ENCODE measurements at places on chromosomes 7 and 10.

DNA sequence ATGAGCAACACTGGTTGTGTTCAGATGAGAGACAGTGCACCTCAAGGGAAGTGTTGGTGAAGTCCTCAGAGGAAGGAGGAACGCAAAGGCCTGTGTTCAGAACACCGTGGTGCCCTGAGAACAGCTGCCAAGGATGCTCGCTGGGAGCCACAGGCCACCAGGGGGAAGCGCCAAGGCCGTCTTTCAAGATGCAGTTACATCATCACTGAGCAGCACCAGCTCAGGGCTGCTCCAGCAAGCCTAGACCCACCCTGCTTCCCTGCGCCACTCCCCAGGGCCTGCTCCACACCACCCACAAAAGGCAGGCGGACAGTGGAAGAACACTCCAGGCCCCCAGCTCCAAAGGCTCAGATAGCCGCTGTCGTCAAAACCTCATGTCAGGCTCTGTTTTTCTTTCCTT, 378.8 kb downstream of the DPP6 start:
- no peak for DNase-seq

GRCh38 chr7:112484671-112485167, 3.9 kb downstream of the LSMEM1 start:
- DNase-seq: no peak

GRCh38 chr10:106980495-106981451, 183.7 kb downstream of the SORCS1 start:
- no peak for DNase-seq

GRCh38 chr7:106839511-106839910, 25.6 kb upstream of the PIK3CG start:
- no peak for DNase-seq

- DNase-seq: peak; percentile 41
These were observed 55.0 kb downstream of the PODXL start for GRCh38 chr7:131501422-131501821.

DNA sequence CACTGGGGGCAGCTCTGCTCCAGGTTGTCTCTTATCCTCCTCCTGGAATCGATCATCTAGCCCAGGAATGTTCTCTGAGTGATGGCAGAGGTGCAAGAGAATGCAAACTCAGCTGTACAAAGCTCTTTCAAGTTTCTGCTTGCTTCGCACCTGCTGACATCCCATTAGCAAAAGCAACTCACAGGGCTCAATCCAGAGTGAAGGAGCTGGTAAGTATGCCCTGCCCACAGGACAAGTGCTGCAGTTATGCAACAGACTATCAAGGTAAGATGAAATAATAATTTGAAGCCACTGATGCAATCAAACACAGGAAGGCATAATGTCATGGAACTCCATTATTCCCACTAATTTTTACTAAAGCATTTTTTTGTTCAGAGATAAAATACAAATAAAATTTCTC, 122.2 kb downstream of the GRM3 start:
- no peak for DNase-seq

GRCh38 chr10:22228167-22228938, 10.5 kb upstream of the EBLN1 start:
- DNase-seq: no peak

- no peak for DNase-seq
These were observed 30.7 kb downstream of the PLCE1 start for GRCh38 chr10:94024407-94024806.

DNA sequence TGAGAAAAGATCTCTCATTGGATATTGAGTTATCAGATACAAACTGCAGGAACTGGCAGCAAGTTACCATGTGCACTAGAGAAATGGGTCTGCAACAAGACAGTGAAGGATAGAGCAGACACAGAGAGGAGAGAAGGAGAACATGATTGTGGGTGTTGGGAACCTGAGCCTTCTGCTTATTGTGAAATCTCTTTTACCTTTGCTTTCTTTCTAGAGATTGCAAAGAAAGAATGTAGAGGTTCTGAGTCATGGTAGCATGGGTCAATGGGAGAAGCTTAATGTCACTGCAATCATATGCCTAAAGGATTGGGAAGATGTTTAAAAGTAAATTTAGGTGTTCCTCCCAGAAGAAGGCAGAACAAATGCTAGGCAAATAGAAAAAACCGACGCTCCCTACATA, 821.4 kb downstream of the CCSER2 start:
- DNase-seq: no peak

- DNase-seq: no peak
These were observed 11.2 kb downstream of the ANKMY2 start for GRCh38 chr7:16634271-16634738.

GRCh38 chr7:22944022-22944421, 69.9 kb downstream of the HYCC1 start:
- DNase-seq: no peak

GRCh38 chr10:58152673-58153263, 114.9 kb downstream of the IPMK start:
- peak; percentile 41 for DNase-seq

GRCh38 chr7:117165656-117166055, 157.2 kb downstream of the WNT2 start:
- no peak for DNase-seq

GRCh38 chr10:132514821-132515520, 22.6 kb upstream of the INPP5A start:
- DNase-seq: no peak

DNA sequence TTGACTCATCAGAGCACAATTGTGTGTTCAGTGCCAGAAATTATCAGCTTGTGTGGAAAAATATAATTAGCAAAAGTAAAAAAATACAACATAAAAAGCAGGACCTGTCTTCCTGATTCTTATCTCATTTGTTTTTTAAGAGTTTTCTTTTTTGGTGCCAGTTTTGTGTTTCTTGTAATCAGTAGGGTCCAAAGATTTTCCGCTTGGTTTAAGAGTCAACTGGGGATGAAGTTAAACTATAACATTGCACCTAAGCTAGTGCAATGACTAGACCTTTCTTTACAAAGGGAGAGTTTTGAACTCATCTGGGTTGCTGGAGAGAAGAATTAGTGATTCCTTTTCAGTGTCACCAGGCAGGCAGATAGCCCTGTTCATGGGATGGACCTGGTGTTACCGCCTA, 113.4 kb downstream of the PLPP4 start:
- DNase-seq: no peak

- DNase-seq: no peak
These were observed 106.4 kb downstream of the TAX1BP1 start for GRCh38 chr7:27846388-27846787.

GRCh38 chr10:120400601-120401000, 56.4 kb upstream of the PLPP4 start:
- DNase-seq: no peak

GRCh38 chr7:144729226-144729625, 106.6 kb downstream of the TPK1 start:
- DNase-seq: no peak

DNA sequence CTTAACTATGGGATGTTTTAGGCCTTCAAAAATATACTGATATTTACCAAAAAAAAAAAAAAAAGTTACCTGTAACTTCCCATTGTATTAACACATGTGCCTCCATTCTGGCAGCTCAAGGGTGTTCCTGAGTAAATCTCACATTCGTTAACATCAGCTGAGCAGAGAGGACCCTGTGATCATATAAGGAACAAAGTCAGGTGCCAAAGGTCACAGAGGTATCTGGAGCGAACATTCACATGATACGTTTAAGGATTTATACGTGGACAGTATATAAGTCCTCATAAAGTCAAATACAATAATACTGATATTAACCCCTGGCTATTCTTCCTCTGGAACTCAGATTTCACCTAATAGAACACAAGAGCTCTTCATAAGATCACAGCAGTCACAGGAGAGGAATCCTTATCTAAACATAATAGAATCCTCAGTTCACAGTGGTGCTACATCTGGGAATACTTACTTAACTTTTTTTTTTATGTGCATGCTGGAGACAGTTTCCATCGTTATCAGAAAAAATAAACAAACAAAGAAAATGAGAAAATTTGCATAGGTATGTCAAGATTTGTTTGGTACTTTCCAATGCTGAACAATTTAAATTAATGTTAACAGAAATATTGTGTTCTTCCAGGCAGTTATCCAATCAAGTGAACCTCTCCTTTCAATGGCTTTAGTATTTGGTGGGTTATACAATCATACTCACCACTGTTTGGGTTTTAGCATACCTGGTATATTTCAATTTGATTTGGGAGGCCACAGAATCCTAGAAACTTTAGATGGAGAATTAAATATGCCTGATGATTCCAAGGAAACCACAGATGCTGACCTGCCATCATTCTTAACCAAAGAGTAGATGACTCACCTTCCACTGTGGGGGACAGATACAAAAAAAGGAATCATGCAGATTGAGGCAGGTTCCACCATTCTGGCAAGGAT, 6.6 kb downstream of the CUBN start:
- no peak for DNase-seq

DNA sequence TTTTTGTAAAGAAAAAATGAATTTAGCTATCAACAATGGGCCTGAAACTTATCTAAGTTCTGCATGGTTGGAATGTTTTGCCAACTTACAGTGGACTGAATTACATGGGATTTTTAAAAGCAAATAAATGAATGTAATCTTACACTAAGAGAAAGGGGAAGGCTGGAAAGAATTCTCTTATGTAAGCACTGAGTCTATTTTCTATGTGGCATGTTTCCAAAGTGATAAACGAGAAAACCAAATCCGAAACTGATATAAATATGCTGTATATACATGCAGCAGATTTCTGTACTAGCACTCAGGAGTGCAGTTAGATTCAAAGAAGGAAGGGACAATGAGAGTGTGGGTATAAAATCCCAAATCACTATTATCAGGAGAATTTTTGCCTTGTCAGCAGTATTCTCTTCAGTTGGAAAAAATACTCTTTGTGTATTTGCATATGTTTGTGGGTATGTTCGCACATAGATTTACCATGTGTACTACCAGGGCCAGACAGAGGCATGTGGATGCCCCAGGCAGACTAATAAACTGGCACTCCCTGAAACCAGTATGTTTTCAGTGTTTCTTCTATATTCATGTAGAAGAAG, 334.3 kb upstream of the SEMA3D start:
- no peak for DNase-seq

DNA sequence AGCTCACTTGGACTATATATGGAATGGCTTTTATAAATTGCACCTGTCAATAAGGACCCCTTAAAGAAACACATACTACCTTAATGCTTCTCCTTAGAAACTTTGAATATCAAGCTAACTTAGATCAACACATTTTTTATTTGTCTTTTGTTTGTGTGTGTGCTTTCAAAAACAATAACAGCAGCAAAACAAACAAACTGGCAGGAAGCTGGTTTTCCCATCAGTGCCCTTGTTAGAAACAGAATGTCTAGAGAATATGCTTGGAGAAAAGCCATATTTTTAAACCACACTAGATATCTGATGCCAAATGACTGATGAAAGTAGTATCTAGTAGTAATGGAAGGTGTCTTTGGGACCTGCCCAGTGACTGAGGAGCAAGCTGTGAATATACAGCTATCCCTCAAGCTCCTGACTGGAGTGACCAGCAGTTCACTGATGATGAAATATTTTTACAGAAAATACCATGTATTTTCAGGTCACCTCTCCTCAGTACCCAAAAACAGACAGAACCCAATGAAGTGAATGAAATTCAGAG, 1.0 kb downstream of the PDE1C start:
- DNase-seq: no peak

DNA sequence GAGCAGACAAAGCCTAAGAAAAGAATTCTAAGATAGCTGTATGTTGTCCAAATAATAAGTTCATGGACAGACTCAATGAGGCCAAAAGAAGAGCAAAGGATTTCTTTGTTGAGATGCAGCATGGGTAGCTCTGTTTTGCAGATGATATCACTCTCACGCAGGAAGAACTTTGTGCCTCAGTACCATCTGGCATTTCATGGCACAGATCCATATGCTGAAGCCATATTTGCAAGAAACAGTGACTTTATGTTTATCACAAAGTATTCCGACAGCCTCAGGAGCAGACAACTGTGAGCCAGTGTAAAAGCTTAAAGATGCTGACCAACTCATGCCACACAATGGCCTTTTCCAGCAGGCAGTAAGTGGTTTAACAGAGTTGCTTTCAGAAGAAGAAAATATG, 45.5 kb upstream of the RNF148 start:
- no peak for DNase-seq

DNA sequence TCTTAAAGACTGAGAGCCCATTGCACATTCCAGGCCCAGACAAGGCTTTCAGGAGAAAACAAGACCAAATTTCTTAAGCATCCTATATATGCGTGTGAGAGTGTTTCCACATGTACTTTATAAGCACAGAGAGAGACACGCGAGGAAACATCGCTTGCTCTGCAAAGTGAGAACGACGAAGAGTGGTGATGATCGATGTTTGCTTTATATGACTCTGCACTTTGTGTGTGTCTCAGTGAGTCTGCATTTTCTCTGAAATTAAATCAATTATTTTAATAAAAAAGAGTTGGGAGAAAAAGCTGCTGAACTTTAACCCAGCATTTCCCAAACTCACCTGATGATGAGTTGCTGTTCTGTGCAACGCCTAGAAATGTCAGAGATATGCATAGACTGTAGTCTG, 61.7 kb upstream of the ZMIZ1 start:
- DNase-seq: no peak

- DNase-seq: no peak
These were observed 120.0 kb downstream of the ADAM12 start for GRCh38 chr10:126268013-126268920.

GRCh38 chr10:131247873-131248272, 63.6 kb downstream of the TCERG1L start:
- no peak for DNase-seq

DNA sequence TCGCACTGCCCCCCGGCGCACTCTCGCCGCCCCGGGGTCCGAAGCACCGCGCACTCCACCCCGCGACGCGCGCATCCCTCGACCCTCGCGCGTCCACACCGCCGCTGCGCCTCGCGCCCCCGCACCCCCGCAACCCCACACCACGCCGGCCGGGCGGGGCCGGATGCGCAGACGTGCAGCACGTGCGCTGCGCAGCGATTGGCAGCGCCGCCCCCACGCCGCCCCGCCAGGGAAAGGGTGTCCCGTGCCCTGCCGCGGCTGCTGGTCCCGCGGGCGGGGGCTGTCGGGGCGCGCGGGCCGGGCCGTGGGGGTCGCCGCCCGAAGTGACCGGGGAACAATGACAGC, 53.7 kb upstream of the KDM7A start:
- peak; percentile 86 for DNase-seq

DNA sequence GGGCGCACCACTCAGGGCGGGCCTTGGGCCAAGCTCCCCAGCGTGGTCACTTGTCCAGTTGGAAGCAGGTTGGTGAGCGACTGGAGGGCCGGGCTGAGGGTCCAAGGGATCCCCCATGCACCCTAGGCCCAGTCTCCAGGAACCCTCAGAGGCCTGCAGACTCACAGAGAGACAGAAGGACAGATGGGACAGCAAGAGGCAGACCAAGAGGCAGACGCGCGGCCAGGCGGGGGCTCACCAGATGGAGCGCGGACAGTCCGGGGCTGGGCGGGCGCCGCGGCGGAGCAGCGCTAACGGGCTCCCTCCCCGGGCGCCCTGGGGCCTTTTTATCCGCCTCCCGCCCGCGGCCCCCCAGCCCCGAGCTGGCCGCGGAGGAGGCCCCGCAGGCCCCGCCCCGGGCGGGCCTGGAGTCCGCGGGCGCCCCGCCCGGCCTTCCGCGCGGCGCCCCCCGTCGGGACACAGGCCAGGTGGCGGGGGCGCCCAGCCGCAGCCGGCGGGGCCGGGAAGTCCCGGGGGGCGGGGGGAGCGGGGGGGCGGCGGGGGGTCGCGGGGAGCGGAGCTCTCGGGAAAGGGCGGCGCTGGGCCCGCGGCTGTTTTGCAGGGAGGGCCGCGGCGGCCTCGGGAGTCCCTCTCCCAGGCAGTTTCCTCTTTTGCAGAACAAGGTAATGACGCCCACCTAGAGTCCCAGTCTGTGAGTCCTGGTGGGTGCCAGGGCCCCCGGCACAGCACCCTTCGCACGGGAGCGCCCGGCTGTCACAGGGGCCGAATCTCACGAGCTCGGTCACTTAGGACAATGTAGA, at the start of gene LOXL4:
TSS of gene LOXL4 (minus strand) at position 301 of the 800 bp plus-strand sequence. CDS start 5,175 bp downstream, outside the sequence.
- DNase-seq: no peak
